ENCODE measurements at places on chromosomes 1 and 21.

DNA sequence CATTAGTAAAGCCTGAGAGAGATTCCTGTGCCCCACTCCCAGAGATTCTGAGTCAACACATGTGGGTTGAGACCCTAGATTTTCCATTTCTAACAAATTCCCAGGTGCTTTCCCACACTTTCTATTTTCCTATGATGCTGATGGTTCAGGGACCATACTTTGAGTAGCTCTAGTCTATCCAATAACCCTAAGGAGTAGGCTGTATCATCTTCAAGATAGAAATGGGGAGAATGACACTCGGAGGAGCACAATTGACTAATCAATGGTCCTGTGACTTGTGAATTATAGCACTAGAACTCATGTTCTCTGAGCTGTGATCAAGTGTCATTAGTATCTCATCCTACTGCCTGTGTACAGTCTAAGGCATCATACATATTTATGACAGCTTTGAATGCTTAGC is 232.9 kb upstream of the B3GALT2 start:
- DNase-seq, result no peak

DNA sequence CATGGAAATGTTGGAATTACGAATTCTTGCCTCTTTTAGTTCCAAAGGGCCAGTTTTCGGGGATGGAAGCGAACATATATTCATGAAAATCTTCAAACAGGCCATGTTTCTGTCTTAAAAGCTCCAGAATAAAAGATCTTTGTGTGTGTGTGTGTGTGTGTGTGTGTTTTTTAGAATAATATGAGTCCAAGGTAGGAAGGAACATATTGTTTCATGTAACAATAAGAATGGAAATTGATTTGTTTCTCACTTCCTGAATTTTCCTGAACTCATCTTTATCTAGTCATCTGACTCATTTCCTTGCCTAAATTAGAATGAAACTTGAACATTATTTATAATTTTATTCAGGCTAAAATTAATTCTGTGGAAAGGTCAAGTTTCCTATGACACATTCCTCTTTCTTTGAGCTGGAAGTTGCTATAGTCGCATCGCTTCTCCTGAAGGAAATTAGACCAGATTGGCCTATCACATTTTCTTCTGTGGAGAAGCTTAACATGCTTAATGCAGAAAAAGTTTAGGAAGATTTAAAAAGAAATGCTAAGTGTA is 805.1 kb upstream of the ADAMTS5 start:
- no peak for DNase-seq

- no peak for DNase-seq
Measured at GRCh38 chr1:75293270-75293669, 159.1 kb downstream of the LHX8 start.

- no peak for DNase-seq
Measured at GRCh38 chr1:80048716-80049115, 1042.2 kb upstream of the ADGRL4 start.

DNA sequence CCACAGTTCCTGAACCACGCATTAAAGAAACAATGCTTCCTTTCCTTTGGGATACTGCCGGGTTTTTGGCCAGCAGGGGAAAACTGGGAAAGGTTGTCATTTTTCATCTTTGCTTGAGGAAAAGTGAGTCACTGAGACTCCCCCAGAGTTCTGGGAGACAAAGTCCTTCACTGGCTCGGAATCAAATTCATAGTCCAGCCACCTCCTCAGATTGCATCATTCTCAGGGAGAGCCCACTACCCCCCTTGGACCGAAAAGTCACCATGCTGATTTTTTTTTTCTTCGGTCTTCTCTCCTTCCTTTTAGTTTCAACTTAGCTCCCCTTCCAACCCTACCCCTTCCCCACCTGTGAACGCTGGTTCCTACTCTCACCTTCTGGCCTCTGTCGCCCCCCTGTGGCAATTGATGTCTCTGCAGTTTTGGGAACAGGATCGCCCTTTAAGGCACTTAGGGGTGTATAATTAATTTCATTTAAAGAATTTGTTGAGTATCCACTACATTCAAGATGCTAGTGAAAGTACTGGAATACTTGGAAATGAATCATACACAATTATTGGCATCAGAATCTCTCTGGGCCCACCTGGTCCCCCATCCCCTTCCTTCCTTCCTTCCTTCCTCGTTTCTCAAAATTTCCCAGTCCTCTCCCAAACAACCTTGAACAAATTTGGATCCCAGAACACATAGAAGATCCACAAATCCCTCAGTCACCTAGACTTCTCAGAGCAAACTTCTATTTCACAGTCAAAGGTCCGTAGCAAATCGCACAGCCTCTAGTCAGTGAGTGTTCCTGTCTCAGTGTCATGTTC is 6.9 kb downstream of the ACKR1 start:
- DNase-seq, result no peak

DNA sequence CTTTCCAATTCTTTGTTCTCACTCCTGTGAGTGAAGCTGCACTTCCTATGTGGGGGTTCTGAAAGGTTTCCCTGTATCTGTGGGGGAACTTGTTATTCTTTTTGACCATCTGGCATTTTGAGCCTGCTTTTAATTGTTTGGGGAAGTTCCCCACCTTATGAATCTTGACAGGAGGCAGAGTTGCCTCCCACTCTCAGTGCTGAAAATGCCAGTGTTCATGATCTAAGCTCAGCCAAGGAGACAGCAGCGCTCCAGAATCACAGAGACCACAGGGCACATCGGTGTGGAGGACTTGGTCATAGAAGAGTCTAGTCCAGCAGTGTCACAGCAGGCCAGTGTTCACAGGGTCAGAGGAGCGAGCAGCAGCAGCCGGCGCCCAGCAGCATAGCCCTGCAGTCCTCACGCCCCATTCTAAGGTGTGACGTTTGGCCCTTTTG is 63.8 kb upstream of the PRDX6 start:
- DNase-seq, result no peak

DNA sequence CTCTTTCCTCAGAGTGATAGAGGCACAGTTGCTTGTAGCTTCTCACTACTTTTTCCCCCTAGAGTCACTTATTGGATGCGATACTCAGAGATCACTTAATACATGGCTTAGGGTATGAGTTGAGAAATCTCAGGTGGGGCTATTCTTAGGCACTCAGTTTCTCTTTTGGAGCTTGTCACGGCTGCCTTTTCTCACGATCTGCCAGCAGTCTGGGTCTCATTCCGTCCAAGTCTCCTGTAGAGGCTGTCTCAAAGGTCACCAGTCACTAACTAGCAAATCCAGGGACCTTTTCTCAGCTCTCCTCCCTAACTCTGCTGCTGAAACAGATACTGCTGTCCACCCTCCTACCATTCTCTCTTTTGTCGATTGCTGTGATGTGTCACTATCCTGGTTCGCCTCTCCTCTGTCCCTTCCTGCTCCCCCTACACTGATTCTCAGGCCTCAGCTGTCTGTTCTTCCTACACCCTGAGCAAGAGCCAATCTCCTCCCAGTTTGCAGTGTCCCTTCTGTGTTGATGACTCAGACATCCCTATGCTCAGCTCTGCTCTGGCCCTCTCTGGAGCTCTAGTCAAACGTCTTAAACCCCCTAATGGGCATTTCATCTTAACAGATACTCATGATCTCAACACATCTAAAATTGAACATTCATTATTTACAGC is 12.4 kb downstream of the ATP1A2 start:
- no peak for DNase-seq

DNA sequence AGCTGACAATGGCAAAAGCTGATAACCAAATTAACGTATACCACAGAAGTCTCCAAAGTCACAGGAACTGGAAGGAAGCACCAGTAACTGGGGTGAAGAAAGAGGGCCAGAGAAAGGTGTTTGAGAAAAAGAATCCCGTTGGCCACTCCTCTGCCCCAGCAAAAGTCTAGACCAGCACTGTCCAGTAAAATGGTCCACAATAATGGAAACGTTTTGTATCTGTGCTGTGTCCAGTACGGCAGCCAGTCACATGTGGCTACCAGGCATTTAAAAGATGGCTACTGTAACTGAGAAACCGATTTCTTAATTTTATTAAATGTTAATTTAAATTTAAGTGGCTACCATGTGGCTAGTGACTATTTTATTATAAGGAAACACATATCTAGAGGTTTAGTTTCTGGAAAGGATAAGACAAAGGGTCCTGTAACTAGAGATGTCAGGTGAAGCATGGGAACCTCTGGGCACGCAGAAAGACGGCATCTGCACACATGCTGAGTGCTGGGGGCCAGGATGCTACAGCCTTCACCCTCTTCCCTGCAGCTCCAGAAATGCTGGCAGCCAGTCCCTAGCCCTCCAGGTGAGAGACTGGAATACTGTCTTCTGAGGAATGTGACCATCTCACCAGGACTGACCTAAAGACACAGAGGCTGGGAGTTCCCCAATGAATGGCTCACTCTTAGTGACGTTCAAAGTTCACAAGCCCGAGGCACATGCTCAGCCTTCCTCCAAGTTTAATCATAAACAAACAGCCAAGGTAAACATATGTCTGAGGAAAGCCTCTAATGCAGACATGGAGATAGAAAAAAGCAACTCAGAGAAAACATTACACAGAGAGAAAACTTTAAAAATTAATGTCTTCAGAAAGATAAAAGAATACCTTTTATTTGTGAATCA is 50.7 kb downstream of the JAK1 start:
- no peak for DNase-seq

- DNase-seq, result peak; percentile 44
Measured at GRCh38 chr1:145885738-145886287, at the start of gene ANKRD35. ANKRD35 (minus strand) TSS chr1:145885866; CDS start chr1:145885758, 108 bp downstream.

DNA sequence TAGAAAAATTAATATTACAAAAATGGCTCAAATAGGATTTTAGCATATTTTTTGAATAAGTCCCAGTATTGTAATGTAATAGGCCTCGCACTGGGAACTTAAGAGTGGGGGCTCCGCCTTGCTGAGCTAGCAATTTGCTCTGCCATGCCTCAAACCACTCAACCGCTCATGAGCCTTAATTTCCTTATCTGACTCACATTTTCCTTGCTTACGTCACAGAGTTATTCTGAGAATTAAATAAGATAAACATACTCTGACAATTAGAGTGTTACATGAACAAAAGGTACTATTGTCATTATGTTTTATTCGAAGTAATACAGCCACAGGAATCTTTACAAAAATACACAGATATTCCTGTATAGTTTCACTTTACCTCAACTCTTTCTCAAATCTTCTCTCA is 108.1 kb downstream of the SLC44A5 start:
- no peak for DNase-seq
